ENCODE measurements at places on chromosomes 7 and 10. TPM values are rescaled to one million over a fixed set of nuclear protein-coding genes. Genes with fewer than 3 reads are reported as not detected.

GRCh38 chr10:34492081-34492480 lies 323.0 kb downstream of the PARD3 start:
- DNase-seq: no peak

- no peak for DNase-seq
These were observed 48.2 kb upstream of the SHH start for GRCh38 chr7:155860461-155860839.

- no peak for DNase-seq
These were observed 6.1 kb downstream of the ADCY1 start for GRCh38 chr7:45580053-45580872.

DNA sequence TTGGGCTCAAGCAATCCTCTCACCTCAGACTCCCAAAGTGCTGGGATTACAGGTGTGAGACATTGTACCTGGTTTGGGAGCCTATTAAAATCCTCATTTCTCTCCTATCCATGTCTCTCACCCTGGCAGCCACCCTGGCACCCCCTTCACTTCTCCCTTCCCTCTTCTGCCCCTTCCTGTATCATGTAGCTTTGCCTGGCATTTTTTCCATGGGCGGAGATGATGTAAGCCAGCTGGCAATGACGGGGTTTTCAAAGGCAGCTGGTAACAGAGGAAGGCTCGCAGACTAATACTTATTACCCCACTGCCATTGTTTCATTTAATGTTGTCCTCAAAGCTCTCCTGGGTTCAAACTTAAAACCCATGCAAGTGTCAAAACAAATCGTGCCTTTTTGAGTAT lies 61.9 kb downstream of the RGS10 start:
- DNase-seq: no peak

DNA sequence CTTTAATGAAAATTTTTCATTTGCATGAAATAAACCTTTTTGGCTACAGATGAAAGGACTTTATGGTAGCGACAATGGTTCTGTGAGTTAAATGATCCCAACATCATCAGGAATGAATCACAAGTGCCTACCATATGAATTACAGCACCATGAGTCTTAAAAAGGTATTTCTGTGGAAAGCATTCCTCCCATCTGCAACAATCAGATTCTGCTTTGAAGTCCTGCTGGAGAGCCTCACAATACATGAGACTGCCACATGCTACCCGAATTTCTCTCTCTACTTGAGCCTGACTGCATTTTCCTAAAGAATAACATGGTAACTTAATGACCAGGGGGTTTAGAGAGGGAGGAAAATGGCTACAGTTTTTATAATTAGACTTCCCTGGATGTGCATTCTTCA lies 190.3 kb downstream of the TWIST1 start:
- no peak for DNase-seq

GRCh38 chr7:50957855-50958254 lies 175.2 kb upstream of the GRB10 start:
- DNase-seq: no peak

DNA sequence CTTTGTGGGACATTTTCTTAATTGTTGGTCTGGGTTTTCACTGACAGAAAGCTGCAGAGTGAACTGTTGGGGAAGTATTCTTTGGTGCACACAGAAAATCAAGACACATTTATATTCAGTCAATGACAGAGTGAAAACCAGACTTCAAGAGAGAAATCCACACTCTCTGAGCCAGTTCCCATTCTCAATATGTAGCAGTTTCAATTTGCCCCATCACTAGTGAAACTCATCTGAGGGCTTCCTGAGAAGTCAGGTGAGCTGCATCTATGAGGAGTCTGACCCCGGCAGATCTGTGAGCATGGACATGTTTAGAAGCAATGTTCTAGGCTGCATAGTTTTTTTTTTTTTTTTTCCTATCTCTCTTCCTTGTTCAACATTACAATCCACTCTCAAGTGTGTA lies 163.7 kb upstream of the AHR start:
- DNase-seq: no peak

- DNase-seq: no peak
These were observed 9.2 kb downstream of the PLAU start for GRCh38 chr10:73920089-73920488.

DNA sequence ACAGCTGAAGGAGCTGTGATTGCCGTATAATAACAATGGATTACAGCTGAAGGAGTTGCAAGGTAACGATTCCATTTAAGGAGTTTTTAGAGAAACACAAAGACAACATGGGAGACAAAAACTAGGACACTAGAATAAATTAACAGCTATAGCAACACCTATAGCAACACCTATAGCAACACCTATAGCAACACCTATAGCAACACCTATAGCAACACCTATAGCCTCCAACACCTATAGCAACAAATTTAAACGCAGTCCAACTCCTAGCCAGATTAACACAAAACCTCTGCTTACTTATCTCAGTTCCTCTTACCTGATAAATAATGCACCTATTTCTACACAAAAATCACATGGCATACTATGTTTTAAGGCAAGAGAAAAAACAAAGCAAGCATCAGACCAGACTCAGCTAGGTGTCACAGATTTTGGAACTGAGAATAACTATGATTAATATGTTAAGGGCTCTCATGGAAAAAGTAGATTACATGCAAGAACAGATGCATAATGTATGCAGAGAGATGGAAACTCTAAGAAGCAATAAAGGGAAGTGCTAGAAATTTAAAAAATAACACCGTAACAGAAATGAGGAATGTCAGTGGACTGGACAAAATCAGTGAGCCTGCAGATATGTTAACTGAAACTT lies 55.7 kb upstream of the SRPK2 start:
- no peak for DNase-seq

GRCh38 chr10:78763651-78764395 lies 304.9 kb upstream of the ZMIZ1 start:
- no peak for DNase-seq

DNA sequence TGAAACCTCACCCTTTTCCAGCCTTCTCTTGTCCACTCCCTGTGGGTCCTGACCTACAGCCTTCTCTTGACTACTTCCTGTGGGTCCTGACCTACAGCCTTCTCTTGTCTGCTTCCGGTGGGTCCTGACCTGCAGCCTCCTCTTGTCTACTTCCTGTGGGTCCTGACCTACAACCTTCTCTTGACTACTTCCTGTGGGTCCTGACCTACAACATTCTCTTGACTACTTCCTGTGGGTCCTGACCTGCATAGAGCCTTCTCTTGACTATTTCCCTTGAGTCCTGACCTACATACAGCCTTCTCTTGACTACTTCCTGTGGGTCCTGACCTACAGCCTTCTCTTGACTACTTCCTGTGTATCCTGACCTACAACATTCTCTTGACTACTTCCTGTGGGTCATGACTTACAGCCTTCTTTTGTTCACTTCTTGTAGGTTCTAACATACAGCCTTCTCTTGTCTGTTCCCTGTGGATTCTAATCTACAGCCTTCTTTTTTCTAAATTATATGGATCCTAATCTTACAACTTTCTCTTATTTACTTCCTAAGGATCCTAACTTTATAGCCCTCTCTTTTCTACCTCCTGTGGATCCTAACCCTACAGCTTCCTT lies 36.5 kb downstream of the C10orf71 start:
- no peak for DNase-seq

- no peak for DNase-seq
These were observed 5.8 kb downstream of the TCF7L2 start for GRCh38 chr10:112955582-112956421.

- DNase-seq: peak; percentile 66
These were observed 277.6 kb downstream of the GATA3 start for GRCh38 chr10:8331896-8332729.

GRCh38 chr7:28732071-28732869 lies 225.9 kb downstream of the TRIL start:
- no peak for DNase-seq

DNA sequence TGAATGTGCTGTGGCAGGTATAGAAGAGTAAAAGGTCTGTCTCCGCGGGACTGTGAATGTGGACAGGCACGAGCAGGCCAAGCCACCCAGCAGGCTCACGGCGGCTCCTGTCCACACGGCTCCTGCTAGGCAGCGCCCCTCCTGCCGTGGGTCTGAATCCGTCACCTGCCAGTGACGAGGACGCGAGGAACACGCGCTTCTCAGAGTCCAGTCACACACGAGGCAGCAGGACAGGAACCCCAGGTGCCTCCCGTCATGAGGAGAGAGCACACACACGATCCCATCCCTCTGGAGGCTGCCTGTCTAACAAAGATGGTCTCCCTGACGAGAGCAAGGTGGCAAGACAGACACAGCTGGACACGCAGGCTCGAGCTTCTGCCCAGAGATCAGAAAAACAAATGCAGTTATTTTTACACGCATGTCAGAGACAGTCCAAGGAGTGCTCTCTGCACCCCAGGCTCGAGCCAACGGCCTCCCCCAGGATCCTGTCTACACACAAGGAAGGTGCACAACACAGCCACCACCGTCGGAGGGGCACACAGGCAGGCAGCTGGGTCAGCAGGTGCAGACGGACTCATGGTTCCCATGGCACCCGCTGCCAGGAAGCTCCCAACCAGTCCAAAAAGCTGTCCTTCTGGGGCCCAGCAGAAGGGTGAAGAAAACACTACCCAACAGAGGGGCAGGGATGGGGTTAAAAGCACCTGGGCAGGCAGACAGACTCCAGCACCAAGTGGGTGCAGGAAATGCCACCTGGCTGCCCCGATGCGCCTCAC lies 103.2 kb downstream of the MAD1L1 start:
- no peak for DNase-seq

GRCh38 chr7:148383651-148384050 lies 206.9 kb upstream of the C7orf33 start:
- DNase-seq: no peak

DNA sequence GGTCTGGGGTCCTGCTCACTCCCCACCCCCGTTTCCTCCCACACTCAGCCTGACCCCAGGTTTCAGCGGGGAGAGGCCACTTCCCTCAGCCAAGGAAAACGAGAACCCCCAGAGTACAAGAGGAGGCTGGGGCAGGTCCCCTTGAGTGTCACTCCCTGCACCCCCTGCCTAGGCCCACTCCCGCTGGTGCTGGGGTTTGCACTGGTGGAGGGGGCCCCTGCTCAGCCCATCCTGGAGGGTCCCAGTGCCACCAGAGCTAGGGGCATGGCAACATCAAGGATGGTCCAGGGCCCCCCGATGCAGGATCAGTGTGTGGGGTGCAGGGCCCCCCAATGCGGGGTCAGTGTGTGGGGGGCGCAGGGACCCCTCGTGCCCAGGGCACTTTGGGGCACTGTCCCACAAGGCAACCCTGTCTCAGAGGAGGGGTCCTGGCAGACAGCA lies 70.5 kb upstream of the KCTD7 start:
- DNase-seq: no peak

GRCh38 chr10:32445036-32445435 lies 904 bp upstream of the CCDC7 start:
- no peak for DNase-seq

DNA sequence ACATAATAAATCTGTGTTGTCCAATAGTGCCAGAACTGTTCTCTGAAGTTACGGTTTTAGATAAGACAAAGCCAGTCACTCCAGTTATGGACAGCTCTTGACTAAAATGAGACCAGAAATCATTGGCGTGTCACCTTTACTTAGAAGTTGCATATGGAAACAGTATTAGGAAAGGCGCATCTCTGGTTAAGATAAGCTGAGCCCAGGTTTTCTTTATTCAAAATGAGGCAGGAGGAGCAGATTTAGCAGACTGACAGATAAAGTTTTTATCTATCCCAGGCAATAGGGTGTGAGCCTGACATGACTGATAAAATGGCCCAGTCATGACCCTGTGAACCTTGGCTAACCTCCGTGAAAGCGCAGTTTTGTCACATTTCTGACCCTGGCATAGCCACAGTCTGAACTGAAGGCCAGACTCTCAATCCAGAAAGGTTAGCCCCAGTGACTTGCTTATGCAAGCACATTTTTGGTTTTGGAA lies 4.2 kb downstream of the CYP26A1 start:
- no peak for DNase-seq

- DNase-seq: no peak
These were observed 1.0 kb upstream of the PAX2 start for GRCh38 chr10:100744136-100744986.

DNA sequence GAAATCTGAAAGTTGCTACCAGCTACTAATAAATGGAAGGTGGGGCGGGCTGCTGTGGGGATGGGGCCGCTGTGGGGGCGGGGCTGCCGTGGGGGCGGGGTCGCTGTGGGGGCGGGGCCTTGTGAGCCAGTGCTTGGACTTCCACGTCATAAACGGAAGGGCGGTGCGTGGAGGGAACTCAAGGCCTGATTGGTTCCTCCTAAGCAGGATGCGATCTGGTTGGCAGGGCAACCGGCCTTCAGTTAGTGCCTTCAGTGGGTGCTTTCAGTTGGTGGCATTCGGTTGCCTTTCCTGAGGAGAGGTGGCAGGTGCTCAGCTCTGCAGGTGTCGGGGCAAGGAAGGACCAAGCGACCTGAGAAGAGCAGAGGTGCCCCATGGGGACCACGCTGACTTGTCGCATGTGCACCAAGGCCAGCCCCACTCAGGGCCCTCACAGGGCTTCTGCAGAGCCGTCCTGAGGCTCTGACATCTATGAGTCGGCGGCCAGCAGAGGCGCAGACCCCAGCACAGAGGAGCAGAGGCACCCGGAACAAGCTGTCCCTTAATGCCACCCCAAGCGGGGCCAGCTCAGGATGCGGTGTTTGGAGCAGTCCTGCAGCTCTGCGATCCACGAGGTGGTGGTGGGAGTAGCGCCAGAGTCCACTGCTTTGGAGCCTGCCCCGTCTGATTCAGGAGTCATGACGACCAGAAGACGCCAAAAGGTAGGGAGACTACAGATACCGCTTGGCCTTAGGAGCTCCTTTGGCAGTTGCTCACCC lies 54.4 kb upstream of the PDSS1 start:
- DNase-seq: no peak

DNA sequence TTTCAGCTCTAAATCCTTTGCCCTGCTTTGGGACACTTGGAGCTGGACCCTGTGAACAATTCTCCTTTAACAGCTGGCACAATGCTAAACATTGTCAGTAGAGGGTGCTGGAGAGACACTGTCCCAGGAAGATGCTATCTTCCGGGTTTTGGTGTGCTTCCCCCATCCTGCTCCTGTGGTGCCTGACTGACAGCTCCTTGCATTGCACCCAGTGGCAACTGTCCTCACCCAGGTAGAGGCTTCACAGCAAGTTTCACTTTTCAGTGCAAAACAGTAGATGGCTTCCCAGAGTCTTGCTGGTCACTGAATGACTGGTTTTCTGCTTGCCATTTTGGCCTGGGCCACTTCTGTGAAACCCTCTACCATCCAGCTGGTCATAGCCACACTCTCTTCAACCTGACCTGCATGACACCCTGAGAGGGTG lies 77.3 kb downstream of the CDC14C start:
- DNase-seq: no peak

GRCh38 chr7:130329681-130330080 lies 14.9 kb upstream of the CPA5 start:
- no peak for DNase-seq

Gene NFE2L3
- total RNA-seq: 4.8 TPM

Gene YKT6
- total RNA-seq: 58.7 TPM

Gene NKX6-2
- total RNA-seq: not detected

Gene ITIH5
- 14.8 TPM for total RNA-seq

Gene TRIM74
- total RNA-seq: 1.1 TPM

Measured in lower lobe of right lung (tissue), 2 donors.